ENCODE measurements at places on chromosomes 16 and 17.

DNA sequence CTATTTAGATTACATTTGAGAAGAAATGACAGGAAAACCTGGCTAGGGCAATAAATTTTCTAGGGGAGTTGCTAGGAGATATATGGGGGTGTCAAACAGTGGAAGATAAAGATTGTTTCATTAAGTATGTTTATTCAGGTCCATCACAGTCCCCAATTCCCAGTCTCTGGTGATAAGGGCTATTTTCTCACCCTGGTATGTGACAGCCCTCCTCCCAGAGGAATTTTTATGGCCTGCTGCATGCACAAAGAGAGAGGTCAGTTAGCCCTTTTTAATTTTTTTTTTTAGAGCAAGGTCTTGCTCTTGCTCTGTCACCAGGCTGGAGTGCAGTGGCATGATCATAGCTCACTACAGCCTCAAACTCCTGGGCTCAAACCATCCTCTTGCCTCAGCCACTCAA is 53.6 kb upstream of the ATF7IP2 start:
- no peak for DNase-seq

DNA sequence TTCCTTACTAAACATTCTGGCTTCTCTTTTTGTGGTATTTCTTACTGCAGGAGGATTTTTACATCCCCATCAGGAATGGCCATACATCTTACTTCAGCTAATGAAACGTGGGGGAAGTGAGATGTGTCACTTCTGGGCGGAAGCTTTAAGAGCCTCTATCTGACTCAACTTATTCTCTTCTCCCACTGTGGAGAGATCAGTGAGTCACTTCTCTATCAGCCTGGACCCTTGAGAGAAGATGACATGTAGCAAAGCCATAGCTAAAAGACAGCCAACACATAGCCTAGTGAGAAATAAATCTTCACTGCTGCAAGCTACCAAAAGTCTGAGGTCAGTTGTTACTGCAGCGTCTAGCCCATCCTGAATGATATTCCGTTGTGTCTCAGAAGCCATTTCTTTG is 1066.7 kb upstream of the RBFOX1 start:
- no peak for DNase-seq

DNA sequence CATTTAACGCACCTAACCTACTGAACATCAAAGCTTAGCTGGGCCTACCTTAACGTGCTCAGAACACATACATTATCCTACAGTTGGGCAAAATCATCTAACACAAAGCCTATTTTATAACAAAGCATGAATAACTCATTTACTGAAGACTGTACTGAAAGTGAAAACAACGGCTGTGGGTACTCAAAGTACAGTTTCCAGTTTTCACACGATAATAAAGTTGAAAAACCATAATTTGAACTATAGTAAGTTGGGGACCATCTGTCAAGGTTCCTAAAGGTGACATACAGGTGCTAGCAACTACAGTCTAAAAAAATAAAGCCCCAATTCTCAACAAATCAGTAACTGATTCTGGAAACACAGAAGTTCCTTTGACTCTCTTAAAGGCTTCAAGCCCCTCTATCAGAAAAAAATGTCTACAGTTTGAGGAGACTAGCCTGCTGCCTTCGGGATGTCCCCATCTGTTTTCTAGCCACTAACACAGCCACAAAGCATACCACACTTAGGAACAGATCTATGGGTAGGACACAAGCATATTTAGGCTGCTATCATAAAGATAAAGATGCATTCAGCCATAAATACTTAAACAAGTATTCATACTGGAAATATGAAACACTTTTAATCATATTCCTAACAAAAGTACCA is 71.3 kb downstream of the KANSL1 start:
- no peak for DNase-seq

GRCh38 chr16:85162478-85163277 is 50.4 kb upstream of the CIBAR2 start:
- DNase-seq = no peak

GRCh38 chr16:14539156-14539555 is 90.9 kb downstream of the PARN start:
- DNase-seq = no peak

GRCh38 chr17:73489333-73489732 is 154.9 kb downstream of the SDK2 start:
- no peak for DNase-seq

GRCh38 chr17:35284955-35285354 is 42.1 kb downstream of the SLFN5 start:
- DNase-seq = no peak

DNA sequence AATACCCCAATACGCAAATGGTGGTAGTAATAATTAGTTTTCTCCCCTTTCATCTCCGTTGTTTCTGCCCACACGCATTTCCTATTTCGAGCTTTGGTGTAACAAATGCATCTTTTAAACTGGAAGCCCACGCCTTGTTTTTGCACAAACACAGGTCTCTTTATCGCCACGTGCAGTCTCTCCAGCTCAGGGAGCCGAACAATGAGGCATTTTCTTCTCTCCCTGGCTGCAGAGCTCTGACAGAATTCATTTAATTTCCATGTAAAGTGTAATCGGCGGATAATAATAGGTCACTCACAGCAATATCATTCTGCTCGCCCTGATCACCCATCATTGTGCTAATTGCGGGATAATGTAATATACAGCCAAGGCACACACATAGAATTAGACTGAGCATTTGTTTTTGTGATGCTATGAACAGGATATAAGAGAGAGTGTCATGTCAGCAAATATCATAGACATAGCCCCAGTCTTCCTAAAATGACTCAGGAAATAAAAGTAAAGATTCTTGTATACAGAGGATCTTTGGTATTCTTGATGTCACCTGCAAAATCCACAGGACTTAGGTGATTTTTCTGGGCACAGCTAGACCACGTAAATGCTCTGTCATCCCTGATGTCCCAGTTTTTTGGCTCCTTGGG is 452.6 kb upstream of the CDH11 start:
- no peak for DNase-seq

GRCh38 chr17:48605409-48605919 is 678 bp upstream of the HOXB6 start:
- DNase-seq = no peak

DNA sequence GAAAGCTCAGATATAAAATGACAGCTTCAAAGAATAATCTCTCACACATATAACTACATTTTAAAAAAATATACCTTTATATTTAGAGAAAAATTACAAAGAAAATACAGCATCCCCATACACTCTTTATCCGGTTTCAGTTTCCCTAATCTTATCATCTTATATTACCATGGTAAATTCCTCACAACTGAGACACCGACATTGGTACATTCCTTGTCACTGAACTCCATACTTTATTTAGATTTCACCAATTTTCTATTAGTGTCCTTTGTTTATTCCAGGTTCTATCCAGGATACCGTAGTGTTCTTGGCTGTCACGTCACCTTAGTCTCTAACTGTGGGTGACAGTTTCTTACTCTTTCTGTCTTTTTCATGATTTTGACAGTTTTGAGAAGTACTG is 22.0 kb upstream of the ABCA10 start:
- DNase-seq = no peak

- no peak for DNase-seq
Observed at GRCh38 chr16:86059253-86060171, 160.6 kb downstream of the IRF8 start.

DNA sequence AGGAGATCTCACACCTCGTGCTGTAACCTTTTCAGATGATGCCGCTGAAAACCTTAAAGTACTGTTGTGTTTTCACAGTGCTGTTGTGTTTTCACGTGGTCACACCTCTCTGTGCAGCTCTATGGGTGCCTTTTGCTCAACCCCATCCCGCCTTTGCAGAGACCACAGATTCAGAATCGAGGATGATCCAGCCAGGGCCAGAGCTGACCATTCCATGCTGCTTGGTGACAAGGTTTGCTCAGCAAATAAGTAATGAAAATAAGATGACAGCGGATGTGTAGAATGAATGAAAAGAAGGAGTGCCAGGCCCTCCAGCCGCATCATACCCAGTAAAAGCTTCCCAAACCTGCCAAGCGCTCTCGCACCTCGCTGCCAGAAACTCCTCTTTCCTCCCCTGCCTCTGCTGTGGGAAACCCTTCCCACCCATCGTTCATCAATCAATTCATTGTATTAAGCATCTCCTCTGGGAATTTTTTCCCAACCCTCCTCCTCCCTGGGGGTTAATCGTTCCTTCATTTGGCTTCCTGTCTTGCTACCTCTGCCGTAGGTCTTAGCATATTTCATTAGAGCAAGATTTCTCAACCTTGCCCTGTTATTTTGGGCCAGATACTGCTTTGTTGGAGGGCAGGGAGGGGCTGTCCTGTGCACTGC is 93.4 kb upstream of the CRHR1 start:
- DNase-seq = no peak

DNA sequence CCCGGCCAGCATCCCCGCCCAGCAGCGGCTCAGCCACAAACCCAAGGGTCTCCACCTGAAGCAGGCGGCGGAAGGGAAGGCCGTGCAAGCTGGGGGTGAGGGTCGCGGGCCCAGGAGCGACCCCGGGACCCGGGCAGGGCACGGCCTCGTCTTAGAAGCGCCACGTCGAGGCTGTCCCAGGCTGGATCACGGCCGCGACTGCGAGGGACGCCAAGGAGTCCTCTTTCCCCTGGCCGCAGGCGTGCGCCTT is 538 bp upstream of the CCNF start:
- no peak for DNase-seq

- DNase-seq = no peak
Observed at GRCh38 chr17:70597774-70598173, 428.4 kb downstream of the KCNJ2 start.

DNA sequence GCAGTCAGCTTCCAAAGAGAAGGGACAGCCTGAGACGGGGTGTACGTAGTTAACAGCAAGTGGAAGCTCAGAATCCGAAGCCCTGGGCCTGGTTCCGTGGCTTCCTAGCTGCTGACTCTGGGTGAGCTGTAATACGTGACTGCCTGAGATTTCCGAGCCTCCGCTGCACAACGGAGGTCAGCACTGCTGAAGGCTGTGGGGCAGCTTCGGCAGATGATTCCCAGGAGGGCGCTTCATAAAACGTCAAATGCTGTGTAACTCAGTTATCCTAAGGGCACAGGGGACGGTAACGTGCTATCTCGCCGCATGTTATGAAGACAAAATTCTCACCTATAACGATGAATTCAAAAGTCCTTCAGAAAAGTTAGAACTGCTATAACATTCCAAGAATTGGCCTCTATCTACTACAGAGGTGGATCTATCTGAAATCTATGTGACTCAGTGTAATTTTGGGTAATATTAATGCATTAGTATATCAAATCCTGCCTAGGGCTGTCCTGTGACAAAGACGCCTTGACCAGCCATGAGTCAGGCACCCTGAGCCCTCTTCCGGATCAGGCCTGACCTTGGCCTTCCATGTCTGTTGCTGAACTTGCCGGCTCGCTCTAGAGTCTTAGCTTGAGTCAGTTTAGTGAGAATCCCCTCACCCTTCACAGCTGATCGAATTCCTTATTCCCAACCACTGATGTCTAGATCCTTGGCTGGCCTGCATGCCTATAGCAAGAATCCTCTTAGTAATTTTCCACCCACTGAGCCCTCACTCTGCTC is 43.5 kb downstream of the MARF1 start:
- DNase-seq = no peak

GRCh38 chr16:9966569-9967157 is 215.6 kb downstream of the GRIN2A start:
- DNase-seq = no peak

DNA sequence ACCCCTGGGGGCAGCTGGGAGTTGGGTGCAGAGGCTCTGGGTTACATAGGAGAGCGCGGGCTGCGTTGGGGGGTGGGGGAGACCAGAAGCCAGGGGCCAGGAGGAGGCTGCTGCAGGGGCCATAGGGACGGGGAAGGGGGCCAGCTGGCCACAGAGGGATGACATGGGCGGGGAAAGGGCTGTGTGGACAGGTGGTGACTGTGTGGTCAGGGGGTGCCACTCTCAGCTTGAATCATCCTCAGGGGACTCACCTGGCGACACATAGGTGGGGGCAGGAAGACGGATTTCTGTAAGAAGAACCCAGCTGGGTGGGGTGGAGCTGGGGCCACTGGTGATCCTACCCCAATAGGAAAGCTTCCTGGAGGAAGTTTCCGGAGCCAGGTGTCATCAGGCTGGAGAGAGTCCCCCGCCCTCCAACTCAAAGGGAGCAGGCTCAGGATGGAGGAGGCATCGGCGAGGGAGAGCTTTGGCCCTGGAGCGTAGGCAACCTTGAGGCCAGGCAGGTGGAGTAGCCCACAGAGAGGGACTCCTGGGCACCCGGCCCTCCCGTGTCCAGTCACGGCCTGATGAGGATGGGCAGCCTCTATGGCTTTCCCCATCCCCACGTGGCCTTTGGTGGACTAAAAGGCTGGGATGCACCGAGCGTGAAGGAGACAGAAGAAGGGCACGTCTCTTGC is 1.2 kb downstream of the TRPV3 start:
- DNase-seq = no peak

DNA sequence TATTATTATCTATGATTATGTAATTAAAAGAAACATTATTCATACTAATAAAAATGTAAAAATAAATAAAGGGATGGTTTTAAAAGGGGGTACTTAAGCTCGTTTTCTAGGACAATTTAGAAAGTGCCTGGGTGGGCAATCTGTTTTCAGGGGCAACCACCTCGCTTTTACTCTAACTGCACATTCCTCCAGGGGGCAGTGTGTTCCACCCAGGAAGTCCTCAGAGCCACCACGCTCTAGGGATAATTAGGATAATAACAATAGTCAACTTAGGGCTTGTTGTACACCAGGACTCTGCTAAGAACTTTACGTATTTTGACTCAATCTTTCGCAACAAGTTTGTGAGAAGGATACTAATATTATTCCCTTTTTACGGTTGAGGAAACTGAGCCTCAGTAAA is 396.7 kb upstream of the MAF start:
- DNase-seq = no peak

DNA sequence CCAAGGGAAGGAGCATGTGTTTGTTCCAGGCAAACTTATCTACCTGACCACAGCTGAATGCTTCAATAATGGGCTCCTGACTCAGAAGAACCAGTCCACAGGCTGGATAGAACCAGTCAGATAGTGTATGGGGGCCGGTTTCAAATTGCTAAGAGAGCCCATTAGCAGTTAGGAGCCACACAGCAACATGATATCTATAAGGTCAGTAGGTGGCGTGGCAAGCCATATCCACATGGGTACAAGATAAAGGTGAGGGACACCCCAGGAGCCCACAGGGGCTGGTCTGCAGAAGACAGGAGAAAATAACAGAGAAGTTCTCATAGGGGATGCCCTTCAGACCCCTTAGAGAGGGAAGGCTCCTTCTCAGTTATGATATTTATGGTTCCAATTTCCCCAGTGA is 31.6 kb upstream of the CDRT15 start:
- no peak for DNase-seq

- DNase-seq = no peak
Observed at GRCh38 chr16:912684-913613, 57.8 kb downstream of the LMF1 start.

DNA sequence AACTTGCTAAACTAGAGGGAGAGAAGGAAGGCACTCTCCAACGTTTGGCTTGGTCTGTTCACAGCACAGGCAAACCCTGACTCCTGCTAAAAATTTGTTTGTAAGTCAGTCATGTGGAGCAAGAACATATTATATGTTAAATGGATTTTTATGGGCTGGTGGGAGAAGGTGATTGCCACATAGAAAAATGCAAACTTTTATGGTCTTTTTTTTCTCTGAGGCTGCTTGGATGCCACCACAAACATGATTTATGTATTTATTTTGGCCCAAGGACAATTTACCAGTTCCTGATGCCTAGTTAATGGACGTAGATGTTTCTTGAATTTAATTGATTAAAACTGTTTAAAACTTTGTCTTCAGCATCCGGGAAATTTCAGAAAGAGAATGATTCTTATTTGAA is 274.2 kb upstream of the MYOCD start:
- DNase-seq = no peak
